CD4-positive, alpha-beta T cell (primary cell): ENCODE measurements at places on chromosomes 1 and 21.

DNA sequence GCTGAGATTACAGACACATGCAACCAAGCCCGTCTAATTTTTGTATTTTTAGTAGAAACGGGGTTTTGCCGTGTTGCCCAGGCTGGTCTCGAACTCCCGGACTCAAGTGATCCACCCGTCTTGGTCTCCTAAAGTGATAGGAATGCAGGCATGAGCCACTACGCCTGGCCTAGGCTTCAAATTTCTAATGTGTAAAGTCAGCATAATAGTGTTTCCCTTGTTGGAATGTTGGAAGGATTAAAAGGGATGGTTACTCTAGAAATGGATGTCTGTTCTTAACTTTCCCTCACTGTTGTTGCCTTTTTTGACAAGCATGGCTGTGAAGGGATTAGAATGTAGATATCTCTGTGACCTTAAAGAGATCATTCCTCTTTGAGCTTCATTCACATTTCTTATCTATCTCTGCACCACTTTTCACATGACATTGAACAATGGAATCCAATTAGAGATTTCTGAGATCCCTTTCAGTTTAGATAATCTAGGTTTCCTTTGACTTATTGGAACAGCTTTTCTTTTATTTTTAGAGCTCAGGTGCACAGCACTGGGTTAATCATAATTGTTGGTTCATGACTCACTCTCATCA is 33.7 kb downstream of the NFASC start:
- no peak for DNase-seq

DNA sequence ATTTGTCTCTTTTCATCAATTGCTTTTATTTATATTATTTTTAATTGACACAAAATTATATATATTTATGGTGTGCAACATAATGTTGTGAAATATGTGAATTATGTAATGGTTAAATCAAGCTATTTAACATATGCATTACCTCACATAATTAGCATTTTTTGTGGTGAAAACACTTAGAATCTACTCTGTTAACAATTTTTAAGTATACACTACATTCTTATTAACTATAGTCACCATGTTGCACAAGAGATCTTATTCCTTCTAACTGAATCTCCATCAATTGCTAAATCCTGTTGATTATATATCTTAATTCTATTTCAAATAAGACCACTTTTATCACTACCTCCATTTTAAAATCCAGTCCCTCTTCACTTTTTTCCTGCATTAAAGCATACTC is 42.5 kb downstream of the PLPPR5 start:
- no peak for DNase-seq

GRCh38 chr1:29324771-29325351 is 88.5 kb downstream of the PTPRU start:
- DNase-seq, result no peak

DNA sequence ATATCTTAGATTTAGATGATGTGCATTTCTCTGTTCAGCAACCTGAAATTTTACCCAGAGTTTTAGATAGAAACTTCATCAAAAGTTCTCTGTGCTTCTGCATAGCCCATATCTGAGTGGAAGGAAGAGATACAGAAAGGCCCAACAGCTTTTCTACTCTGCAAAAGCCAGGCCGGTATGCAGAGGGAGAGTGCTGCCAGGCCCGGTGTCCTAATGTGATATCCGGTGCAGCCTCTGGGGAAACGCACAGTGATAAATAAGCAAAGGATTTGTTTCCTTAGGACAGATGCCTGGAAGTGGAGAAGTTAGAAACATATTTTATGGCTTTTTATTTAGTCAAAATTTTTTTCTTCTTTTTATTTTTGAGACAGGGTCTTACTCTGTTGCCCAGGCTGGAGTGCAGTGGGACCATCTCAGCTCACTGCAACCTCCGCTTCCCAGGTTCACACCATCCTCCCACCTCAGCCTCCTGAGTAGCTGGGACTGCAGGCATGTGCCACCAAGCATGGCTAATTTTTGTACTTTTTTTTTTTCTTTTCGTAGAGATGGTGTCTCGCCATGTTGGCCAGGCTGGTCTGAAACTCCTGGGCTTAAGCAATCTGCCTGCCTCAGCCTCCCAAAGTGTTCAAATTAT is 145.8 kb downstream of the PATJ start:
- DNase-seq, result no peak

DNA sequence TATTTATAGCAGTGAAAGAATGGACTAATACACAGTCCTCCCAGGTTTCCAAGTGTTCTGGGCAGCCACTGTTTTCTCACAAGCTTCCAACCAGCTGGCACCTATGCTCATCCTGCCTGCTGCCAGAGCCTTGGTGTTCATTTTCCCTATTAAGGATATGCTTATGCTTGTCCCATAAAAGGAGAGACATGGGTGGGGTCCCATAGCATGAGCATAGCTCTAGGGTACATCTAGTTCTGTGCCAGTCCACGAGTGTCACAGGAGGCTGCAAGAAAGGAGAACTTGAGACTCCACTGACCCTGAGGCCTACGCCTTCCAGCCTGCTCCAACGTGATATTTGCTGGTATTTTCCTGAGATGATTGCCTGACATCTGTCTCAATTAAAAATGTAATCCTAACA is 192.4 kb upstream of the PTGFR start:
- no peak for DNase-seq

DNA sequence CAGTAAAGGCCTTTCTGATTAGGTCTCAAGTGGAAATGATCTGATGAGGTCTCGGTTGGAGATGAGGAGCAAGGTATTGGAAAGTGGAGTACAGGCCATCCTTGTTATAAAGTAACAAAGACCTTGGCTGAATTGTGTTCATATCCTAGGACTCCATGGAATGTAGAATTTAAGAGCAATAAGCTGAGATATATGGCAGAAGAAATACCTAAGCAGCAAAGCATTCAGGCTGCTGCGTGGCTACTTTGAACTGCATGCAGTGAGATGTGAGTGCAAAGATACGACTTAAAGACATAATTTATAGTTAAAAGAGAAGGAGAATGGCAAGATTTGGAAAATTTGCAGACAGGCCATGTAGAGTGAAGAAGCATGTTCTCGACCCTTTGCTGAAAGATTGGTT is 11.2 kb upstream of the XPR1 start:
- DNase-seq, result no peak
